ENCODE measurements at places on chromosomes 7 and 10.

GRCh38 chr10:116973946-116974455 lies 31.0 kb downstream of the SHTN1 start:
- DNase-seq = no peak

DNA sequence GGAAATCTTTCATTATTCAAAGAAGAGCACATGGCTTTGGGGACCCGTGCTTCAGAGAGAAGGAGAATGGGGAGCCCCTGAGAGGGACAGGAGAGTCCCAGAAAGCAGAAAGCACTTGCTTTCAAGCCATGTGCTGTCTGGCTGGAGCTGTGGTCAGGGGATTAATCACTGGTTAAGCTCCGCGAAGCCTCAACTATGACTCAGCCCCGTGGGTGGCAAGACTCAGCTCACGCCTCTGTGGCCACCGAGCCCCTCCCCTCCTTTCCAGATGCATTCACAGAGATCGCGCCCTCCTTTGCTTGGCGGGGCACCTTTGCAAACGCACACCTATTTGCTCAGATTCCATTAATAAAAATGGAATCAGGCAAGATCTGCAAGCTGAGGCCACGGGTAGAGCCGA lies 202.9 kb upstream of the TCERG1L start:
- no peak for DNase-seq

- DNase-seq = no peak
Observed at GRCh38 chr10:89241486-89242344, 9.9 kb downstream of the LIPA start.

GRCh38 chr10:12945690-12946359 lies 55.7 kb downstream of the CCDC3 start:
- DNase-seq = no peak

- no peak for DNase-seq
Observed at GRCh38 chr7:34939175-34939574, 98.1 kb downstream of the DPY19L1 start.

DNA sequence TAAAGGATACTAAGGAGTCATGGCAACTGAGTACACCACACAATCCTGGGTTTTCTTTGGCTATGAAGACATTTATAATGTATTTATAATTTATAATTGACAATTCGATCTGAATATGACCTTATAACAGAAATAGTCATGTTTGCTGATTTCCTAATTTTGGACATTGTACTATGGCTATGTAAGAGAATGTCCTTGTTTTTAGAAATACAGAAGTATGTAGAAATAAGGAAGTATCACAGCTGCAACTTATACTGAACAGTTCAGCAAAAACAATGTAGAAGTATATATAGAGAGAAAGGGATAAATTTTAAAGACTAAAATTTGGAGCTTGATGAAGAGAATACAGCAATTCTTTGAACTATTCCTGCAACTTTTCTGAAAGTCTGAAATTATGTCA lies 32.6 kb downstream of the PRLHR start:
- no peak for DNase-seq

GRCh38 chr7:134364619-134365037 lies 47.9 kb upstream of the SLC35B4 start:
- no peak for DNase-seq

DNA sequence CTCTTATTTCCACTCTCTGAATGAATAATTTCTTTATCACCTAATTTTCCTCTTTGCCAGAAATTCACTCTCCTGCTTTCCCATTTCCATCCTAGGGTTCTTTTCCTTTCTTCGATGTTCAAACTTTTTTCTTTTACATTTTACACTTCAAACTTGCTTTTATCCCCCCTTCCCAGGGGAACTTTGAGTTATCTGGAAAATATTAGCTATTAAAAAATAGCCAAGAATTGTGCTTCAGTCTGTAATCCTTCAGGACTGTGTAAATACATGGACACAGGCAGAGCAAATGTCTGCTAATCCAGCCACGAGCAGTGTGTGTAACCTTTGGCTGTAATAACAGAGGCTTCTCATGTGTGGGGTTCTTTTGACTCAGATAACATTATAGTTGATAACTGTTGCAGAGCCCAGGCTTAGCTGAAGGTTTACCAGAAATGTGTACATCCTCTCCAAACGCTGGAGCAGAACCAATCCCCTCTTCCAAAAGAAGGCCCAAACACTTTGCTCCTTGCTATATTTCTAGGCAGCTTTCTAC lies 4.6 kb downstream of the ASB4 start:
- DNase-seq = no peak

GRCh38 chr7:69982197-69982596 lies 383.9 kb downstream of the AUTS2 start:
- DNase-seq = no peak

DNA sequence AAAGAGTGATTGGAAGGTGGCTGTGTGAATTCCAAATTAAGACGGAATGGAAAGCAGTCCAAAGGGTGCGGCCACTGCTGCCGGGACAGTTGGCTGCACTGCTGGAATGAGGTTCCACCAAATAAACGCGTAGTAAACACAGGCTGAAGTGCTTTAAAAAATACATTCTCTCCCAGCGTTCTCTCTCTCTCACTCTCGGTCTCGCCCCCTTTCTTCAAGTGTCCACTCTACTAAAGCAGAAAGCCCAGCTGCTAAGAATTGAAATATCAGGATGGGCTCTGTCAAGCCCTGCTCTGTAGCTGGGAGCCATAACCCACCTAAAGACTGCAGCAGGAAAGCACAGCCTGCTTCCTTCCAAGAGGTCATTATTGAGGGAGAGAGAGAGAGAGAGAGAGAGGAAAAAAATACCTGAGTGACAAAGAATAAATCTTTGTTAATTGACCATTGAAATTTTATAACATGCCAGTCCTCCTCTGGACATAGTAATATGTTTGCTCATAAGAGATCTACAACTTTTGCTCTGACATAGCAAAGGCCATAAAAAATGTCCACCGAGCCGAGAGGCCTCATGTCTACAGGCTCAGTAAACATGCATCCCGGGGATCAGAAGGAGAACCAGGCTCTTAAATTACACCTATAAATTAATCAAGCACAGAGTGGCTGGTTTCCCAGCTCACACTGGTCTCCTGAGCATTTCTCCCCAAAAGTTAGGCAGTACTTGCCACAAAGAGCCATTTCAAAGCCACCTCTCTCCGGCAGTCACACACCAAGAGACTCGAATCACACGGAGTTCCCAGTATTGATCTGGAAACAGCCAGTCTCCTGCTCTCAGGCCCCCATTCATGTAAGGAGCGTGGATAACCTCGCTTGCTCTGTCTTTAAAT lies 72.8 kb downstream of the FGFR2 start:
- no peak for DNase-seq

GRCh38 chr10:28343987-28344895 lies 41.4 kb upstream of the MPP7 start:
- no peak for DNase-seq

DNA sequence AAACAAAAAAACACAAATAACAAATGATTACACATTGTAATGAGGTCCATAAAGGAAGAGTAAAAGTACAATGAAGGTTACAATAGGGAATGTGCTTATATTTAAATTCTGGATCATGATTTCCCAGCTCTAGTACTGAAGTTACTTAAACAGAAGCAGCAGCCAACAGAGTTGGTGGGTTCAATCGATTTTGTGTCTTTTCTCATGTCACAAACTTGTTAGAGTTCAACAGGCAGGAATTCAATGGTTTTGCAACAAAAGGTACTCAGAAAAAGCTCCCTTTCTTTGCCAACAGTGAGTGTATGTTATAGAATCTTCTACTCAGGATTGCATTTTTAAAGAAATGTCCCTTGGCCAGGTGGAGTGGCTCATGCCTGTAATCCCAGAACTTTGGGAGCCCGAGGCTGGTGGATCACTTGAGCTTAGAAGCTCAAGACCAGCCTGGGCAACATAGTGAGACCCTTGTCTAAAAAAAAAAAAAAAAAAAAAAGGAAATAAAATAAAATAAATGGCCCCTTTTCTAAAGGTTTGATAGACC lies 29.6 kb upstream of the IL6 start:
- DNase-seq = no peak

DNA sequence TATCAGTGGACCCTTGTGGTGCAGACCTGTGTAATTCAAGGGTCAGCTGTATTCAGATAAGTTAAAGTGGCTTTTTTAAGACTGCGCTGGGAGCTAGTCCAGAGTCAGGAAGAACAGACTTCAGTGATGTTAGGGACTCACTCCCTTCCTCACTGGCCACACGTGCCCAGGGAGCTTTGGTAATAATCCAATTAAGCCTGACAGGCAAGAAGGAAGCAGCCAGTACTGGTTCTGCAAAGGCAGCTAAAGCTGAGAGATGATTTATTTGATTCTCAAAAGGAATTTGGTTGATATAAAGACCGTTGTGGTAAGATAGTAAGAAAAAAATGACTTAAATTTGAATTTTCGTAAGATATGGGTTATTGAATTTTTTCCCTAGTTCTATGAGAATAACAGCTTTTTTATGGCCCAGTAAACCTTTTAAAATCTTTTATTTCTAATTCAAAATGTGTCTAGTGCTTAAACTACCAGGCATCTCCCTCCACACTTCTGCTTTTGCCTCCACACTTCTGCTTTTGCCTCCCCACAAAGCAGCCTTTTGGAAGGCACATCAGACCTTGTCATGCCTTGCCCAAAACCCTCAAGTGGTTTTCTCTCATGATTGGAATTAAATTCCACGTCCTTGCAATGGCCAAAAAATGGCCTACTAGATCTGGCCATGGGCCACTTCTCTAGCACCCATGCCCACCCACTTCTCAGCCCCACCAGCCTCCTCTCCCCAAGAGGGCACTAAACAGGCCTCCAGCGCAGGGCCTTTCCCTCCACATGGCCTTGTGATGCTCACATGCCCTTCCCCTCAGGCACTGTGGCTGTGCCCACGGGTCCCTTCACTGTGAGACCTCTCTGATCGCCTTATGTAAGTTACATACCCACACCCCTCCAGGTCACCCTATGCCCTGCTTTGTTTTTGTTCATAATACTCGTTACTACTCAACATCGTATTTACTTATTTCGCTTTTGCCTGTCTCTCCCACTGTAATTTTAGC lies 92.5 kb downstream of the POU6F2 start:
- DNase-seq = no peak

DNA sequence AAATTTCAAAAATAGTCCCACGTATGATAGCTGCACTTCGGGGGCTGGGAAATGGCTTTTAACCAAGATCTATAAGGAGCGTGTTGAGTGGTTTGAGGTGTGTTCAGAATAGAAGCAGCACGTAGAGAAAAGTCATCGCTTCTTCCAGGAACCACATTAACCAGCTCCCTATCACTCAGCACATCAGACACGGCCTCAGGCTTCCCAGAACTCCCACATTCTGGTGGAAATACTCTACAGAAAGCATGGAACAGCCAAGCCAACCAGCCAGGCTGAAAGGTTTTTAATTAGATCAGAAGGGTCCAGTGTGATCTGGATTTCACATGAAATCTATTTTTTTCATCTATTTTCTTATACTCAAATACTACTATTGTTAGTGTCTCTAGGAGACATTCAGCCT lies 231.5 kb upstream of the NRP1 start:
- DNase-seq = no peak

- no peak for DNase-seq
Observed at GRCh38 chr7:83130191-83130590, 32.5 kb downstream of the PCLO start.

DNA sequence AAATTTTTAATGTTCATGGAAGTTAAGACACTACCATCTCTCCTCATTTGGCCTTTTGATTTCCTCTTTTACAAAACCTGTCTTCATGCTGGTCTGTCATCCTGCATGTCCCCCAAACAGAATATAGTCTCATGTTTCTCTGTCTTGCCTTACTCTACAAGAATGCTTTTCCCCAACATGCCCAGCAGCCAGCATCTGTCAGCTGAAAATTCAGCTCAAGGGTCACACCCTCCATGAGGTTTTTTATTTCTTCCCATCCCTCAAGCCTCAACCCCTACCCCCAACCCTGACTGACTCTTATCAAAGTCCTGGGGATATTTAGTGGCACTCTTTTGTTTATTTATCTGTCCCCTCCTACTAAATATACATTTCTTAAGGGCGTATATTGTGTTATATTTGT lies 202.0 kb downstream of the ANK3 start:
- no peak for DNase-seq

- DNase-seq = no peak
Observed at GRCh38 chr7:24652251-24652939, 79.1 kb downstream of the PALS2 start.

DNA sequence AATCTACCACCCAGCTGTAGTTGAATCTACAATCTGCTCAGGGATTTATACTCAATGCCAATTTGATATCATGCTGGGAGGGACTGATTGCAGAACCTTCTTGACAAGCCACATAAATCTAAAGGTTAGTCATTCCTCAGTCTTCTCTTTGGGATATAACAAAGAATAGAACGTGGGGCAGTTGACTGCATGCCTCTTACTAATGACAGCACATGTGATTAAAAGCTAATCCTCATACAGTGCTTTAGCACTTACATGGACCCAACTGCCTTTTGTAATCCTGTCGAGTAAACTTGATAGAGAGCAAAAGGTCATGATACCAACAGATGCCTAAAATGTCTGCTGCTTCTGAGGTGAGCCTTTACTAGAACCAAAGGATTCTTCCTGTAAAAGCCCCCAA lies 12.3 kb downstream of the KLHL7 start:
- DNase-seq = no peak

DNA sequence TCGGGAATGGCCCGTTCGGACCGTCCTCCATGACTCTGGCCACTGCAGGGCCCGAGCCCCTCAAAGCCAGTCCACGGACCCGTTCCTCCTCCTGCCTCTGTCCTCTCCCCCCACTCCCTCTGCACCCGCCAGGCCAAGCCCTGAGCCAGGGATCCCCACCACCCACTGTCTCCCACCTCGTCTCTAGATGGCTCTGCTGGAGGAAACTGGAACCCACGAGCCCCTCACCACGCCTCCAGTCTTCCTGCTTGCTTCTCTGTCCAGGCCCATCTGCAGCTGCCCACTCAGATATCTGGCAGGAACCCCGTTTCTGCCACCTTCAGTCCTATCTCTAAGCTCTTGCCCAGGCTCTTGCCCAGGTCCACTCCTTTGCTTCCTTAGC lies 24.3 kb downstream of the GRID2IP start:
- DNase-seq = no peak

DNA sequence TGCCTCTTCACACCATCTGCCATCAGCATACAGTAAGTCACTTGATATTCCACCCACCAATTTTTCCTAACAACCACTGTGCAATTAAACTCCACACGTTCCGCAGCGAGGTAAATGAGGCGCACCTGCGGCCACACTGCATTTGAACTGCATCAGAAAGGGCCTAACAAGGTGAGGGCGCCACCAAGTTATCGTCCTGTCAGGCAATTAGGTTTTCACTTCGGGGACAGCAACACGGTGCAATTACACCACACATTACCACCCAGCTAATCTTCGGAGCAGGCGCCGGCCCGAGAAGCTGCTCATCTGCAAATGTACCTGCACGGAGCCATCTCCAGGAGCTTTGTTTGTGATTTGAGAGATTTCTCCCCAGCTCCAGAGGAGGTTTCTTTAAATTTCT lies 84.4 kb downstream of the EBF3 start:
- peak; percentile 3 for DNase-seq

GRCh38 chr7:157080111-157080730 lies 58.5 kb upstream of the UBE3C start:
- DNase-seq = no peak

- no peak for DNase-seq
Observed at GRCh38 chr7:109663806-109664205, 1094.1 kb downstream of the DNAJB9 start.

- DNase-seq = no peak
Observed at GRCh38 chr10:131323025-131323424, 11.5 kb upstream of the TCERG1L start.

- DNase-seq = no peak
Observed at GRCh38 chr10:75474106-75474505, 42.7 kb downstream of the LRMDA start.

- DNase-seq = no peak
Observed at GRCh38 chr7:124460056-124460450, 305.5 kb downstream of the GPR37 start.

GRCh38 chr7:5381071-5381772 lies 42.4 kb downstream of the TNRC18 start:
- no peak for DNase-seq

All from NCI-H2081 (cell line).